Neuronal stem cell (in vitro differentiated cells): ENCODE measurements at places on chromosomes 11 and 22.

DNA sequence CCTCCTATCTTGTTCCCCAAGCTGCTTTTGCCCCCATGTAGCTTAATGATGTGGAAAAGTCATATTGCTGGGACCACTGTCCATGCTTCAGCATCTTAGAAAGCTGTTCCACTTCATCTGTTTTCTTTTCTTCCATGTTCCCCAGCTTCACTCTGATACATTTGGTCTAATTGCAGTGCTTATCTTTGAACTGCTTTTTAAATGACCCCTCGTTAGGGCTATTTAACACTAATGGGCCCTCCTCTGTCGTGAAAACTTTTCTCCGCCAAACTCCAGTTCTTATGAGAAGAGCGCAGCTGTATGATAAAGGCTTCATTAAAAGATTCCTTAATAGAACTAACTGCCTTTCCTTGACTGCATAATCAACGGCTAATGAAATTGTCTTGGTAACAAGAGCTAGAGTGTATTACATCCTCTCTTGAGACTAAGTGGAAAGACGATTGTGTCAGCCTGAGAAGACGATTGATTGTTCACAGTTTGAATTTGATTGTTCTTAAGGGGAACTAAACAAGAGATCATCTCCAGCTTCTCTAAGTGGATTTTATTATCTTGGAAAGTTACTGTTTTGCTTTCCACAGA lies 165.0 kb upstream of the MTNR1B start:
- peaks cover 95% of the 10 kb centered on the region for H3K36me3 ChIP-seq
- DNase-seq: peak; percentile 8
- H3K4me1 ChIP-seq: peaks cover 14% of the 10 kb centered on the region
- H3K4me3 ChIP-seq: no peak overlapping the region
- H3K27ac ChIP-seq: peak overlapping the region; percentile 14

GRCh38 chr11:83257761-83258168 lies 28.4 kb downstream of the CCDC90B start:
- H3K27me3 ChIP-seq: no peaks in the 10 kb centered on the region
- H3K4me3 ChIP-seq: no peak overlapping the region
- no peak overlapping the region for H3K27ac ChIP-seq
- H3K36me3 ChIP-seq: peaks cover 8% of the 10 kb centered on the region
- DNase-seq: no peak
- no peaks in the 10 kb centered on the region for H3K4me1 ChIP-seq

GRCh38 chr11:46351606-46352005 lies 4.3 kb downstream of the DGKZ start:
- no peak overlapping the region for H3K27ac ChIP-seq
- H3K27me3 ChIP-seq: peaks cover 4% of the 10 kb centered on the region
- peaks cover 27% of the 10 kb centered on the region for H3K4me1 ChIP-seq
- no peak for DNase-seq
- H3K36me3 ChIP-seq: no peaks in the 10 kb centered on the region

DNA sequence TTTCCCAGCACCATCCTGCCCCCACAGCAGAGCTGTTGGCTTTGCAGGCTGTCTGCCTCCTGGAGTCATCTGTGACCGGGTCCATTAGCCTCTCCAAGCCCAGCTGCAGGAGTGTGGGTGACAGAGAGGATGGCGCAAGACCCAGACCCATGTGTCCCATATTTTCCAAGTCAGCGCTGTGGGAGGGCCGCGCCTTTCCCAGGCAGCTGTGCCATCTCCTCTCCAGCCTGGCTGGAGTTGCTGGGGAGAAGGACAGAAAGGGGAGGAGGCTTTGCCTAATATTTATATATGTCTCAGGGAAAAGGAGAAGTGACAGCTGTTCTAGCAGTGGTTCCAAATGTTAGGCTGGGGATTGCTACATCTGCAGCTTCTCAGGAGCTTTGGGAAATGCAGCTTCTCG lies 15.7 kb downstream of the DTX4 start:
- no peak overlapping the region for H3K27ac ChIP-seq
- H3K36me3 ChIP-seq: peaks cover 69% of the 10 kb centered on the region
- no peak overlapping the region for H3K4me3 ChIP-seq
- H3K4me1 ChIP-seq: peaks cover 27% of the 10 kb centered on the region
- no peaks in the 10 kb centered on the region for H3K27me3 ChIP-seq

DNA sequence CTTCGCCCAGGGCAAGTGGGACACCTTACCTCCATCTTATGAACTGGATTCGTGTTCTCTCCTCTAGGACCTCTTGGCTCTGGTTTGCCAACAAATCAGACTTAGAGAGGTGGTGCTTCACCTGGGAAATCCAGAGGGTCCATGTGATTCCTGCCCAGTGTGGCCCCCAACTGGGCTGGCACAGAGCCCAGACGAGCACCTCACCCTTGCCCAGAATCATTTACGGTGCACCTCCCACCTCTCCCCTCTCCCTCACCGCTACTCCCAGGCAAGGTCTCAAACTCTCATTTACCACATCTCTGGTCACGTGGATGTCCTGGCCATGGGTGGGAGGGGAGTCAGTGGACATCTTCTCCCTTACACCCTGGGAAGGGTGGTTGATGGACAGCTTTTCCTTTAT lies 1.1 kb downstream of the SPATA19 start:
- DNase-seq: no peak
- H3K4me3 ChIP-seq: no peak overlapping the region
- no peaks in the 10 kb centered on the region for H3K36me3 ChIP-seq

GRCh38 chr11:125105926-125106325 lies 5.5 kb downstream of the TMEM218 start:
- no peaks in the 10 kb centered on the region for H3K27me3 ChIP-seq
- peaks cover 3% of the 10 kb centered on the region for H3K4me1 ChIP-seq
- no peak overlapping the region for H3K4me3 ChIP-seq
- peaks cover 33% of the 10 kb centered on the region for H3K36me3 ChIP-seq
- DNase-seq: no peak

GRCh38 chr11:36265793-36266628 lies 23.2 kb downstream of the COMMD9 start:
- H3K4me1 ChIP-seq: peaks cover 3% of the 10 kb centered on the region
- no peak overlapping the region for H3K4me3 ChIP-seq
- H3K36me3 ChIP-seq: peaks cover 10% of the 10 kb centered on the region
- no peak overlapping the region for H3K27ac ChIP-seq

- H3K4me1 ChIP-seq: no peaks in the 10 kb centered on the region
- no peak for DNase-seq
- no peaks in the 10 kb centered on the region for H3K27me3 ChIP-seq
- H3K27ac ChIP-seq: no peak overlapping the region
- H3K4me3 ChIP-seq: no peak overlapping the region
- H3K36me3 ChIP-seq: no peaks in the 10 kb centered on the region
Observed at GRCh38 chr22:49503896-49504521, 323.7 kb downstream of the BRD1 start.

GRCh38 chr22:40721266-40721665 lies 42.0 kb downstream of the MCHR1 start:
- no peaks in the 10 kb centered on the region for H3K36me3 ChIP-seq
- peaks cover 26% of the 10 kb centered on the region for H3K27me3 ChIP-seq
- no peak overlapping the region for H3K4me3 ChIP-seq
- no peak for DNase-seq
- peaks cover 8% of the 10 kb centered on the region for H3K4me1 ChIP-seq

GRCh38 chr11:32594272-32594671 lies 10.6 kb downstream of the EIF3M start:
- H3K27me3 ChIP-seq: no peaks in the 10 kb centered on the region
- H3K4me3 ChIP-seq: no peak overlapping the region
- peaks cover 2% of the 10 kb centered on the region for H3K4me1 ChIP-seq
- DNase-seq: no peak
- peaks cover 22% of the 10 kb centered on the region for H3K36me3 ChIP-seq

GRCh38 chr11:62922653-62923431 lies 1.7 kb upstream of the CHRM1 start:
- no peak overlapping the region for H3K4me3 ChIP-seq
- no peak for DNase-seq
- H3K27ac ChIP-seq: no peak overlapping the region
- H3K4me1 ChIP-seq: peaks cover 22% of the 10 kb centered on the region
- no peaks in the 10 kb centered on the region for H3K36me3 ChIP-seq

GRCh38 chr11:8232849-8233606 lies 30.6 kb downstream of the LMO1 start:
- no peaks in the 10 kb centered on the region for H3K36me3 ChIP-seq
- H3K4me3 ChIP-seq: no peak overlapping the region
- peaks cover 48% of the 10 kb centered on the region for H3K27me3 ChIP-seq
- DNase-seq: no peak
- no peak overlapping the region for H3K27ac ChIP-seq

DNA sequence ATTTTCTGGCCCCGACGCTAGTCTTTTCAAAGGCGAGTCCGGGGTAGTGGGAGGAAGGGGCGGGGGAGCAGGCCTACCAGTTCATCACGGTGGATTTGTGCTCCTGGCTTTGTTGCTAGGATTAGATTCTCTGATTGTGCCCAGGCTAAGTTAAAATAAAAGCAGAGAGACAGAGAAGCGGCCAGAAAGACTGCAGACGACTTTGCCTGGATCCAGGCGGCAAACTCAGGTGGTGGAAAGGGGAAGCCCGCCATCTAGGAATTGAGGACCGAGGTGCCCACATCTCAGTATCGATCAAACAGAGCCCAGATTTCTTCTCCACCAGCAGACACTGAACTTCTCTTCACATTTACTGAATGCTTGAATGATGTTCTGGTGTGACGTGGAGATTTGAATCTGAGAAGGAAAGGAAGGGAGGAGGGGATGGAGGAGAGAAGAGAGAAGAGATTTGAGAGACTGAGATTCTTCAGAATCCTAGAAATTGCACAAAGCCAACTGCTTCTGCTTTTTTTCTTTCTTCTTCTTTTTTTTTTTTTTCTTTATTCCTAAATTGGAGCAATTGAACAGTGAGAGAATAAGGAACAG lies 2.7 kb downstream of the FAT3 start:
- peaks cover 6% of the 10 kb centered on the region for H3K36me3 ChIP-seq
- H3K4me1 ChIP-seq: peaks cover 38% of the 10 kb centered on the region
- DNase-seq: peak; percentile 59
- no peaks in the 10 kb centered on the region for H3K27me3 ChIP-seq
- peak overlapping the region; percentile 77 for H3K27ac ChIP-seq

DNA sequence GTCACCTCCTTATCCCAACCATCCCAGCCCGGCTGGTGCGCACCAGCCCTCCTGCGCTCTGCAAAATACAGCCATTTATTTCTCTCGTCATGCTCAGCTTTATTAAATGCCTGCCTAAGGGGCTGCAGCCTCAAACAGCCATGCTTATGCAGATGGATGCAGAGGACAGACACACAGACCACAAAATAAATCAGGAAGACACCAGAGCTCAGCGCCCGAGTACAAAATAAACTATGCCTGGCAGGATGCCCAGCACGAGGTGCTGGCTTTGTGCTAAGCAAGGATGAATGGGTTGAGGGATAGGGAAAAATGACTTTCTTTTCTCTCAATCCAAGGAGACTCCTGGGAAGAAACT lies 70.5 kb downstream of the RPUSD4 start:
- no peaks in the 10 kb centered on the region for H3K27me3 ChIP-seq
- H3K4me3 ChIP-seq: no peak overlapping the region
- H3K4me1 ChIP-seq: peaks cover 14% of the 10 kb centered on the region
- no peaks in the 10 kb centered on the region for H3K36me3 ChIP-seq
- no peak for DNase-seq
- no peak overlapping the region for H3K27ac ChIP-seq

DNA sequence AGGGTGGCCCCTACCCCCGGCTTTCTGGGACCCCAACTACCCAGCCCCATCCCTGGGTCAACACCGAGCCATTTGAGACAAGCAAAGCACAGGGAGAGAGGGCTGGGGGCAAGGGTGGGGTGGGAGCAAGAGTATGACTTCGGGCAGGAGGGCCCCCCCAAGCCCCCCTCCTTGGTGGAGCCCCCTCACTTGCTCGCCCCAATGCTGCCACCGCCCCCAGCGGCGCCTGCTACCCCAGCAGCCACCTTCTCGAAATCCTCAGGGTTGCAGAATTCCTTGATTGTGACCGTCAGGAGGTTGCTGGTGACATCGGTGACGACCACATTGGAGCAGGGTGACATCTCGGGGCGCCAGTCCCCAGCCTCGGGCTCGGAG lies 6.0 kb downstream of the CBX6 start:
- H3K36me3 ChIP-seq: peaks cover 53% of the 10 kb centered on the region
- H3K27ac ChIP-seq: no peak overlapping the region
- H3K4me3 ChIP-seq: no peak overlapping the region

- DNase-seq: peak; percentile 29
- H3K27ac ChIP-seq: no peak overlapping the region
- peaks cover 2% of the 10 kb centered on the region for H3K4me1 ChIP-seq
- H3K36me3 ChIP-seq: no peaks in the 10 kb centered on the region
- no peak overlapping the region for H3K4me3 ChIP-seq
Observed at GRCh38 chr11:43130616-43131015, 181.2 kb upstream of the API5 start.

DNA sequence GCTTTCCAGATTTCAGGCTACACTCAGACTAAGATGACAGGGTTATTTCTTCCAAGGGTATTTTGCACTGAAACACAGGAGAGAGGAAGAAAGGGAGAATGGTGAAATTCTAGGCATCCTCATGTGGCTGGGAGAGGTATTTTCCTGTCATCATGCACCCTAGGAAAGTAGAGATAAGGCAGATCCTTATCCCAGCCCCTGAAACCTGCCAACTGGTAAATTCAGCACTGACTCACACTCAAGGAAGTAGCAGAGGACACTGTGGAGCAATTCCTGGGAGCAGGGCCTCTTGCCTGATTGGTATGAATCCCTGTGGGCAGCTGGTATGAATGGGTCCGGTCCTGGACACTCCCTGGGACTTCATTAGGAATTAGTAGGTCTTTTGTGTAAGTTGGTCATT lies 37.6 kb upstream of the SLC5A1 start:
- H3K4me1 ChIP-seq: no peaks in the 10 kb centered on the region
- no peak overlapping the region for H3K4me3 ChIP-seq
- H3K27me3 ChIP-seq: no peaks in the 10 kb centered on the region
- no peak for DNase-seq
- H3K36me3 ChIP-seq: no peaks in the 10 kb centered on the region
